HAP-1 (cell line): ENCODE measurements at places on chromosomes 5 and 9.

- DNase-seq, result peak; percentile 72
These were observed 47.0 kb upstream of the PLIN2 start for GRCh38 chr9:19174127-19174912.

- no peak for DNase-seq
These were observed 96.3 kb downstream of the UNC13B start for GRCh38 chr9:35257986-35258659.

GRCh38 chr5:82597437-82597836 lies 319.3 kb upstream of the RPS23 start:
- DNase-seq, result no peak

DNA sequence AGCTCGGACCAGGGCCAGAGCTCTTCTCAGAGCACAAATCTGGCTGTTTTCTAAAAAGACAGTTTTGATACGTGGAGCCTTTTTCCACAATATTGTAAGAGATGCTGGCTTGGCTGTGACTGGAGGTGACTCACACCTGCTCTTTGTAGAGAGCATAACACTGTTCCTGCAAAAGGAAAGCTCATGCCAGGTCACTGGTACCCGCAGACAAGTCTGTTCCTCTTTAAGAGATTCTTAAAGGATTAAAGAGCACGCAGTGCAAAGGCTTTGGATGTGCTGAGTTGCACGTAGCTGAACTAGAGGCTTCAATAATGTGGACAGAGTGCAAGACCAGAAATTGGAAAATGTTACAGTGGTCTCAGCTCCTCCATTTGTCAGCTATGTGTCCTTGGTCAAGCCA lies 19.0 kb downstream of the ACTL7B start:
- DNase-seq, result no peak

DNA sequence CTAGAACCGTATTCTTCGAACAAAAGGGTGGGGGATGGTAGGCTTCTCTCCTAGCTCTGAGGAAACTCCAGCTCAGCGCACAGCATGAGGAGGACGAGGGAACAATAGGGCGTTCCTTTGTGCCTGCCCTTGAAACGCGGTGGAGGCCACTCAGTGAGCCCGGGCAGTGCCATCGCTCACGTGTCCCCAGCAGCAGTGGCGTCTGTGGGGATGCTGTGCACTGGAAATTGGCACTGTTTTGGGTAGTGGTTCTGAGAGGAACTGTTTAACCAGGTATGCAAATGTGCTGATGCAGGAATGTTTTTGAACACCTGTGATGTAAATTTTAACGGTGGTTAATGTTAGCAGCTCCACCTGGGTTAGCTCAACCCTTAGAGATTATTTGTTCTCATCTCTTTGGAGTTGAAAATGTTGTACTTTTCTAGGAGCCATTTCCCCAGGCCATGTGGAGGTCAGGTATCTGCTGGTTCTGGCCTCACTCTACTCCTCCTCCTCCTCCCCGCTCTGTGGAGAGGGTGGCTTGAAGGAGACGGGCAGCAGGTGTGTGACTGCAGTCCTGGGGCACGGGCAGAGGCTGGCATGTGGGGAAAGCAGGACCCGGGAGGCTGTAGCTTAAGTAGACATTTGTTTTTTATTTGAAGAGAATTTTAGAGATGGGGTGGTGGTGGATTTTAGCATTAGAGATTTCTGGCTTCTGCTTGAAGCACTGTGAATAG lies 48.3 kb downstream of the EHMT1 start:
- DNase-seq, result peak; percentile 20

GRCh38 chr9:137106662-137107250 lies 7.8 kb downstream of the DPP7 start:
- no peak for DNase-seq

- peak; percentile 87 for DNase-seq
These were observed 100.1 kb downstream of the KCNIP1 start for GRCh38 chr5:170603578-170604565.

GRCh38 chr9:95336281-95336680 lies 18.8 kb upstream of the FANCC start:
- DNase-seq, result no peak

DNA sequence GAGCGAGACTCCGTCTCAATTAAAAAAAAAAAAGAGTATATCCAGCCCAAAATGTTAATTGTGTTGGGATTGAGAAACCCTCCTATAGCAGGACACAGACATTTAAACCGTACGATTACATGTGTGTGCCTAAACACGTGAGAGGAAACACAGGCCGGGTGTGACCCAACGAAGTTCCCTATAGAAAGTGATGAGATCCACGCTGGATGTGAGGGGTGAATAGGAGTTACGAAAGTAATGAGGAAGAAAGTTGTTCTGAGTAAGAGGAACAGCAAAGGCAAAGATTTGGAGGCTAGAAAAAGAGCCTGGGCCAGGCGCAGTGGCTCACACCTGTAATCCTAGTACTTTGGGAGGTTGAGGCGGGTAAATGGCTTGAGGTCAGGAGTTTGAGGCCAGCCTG lies 13.6 kb downstream of the NAIF1 start:
- DNase-seq, result no peak

- no peak for DNase-seq
These were observed 109.4 kb downstream of the MAT2B start for GRCh38 chr5:163614787-163615186.

DNA sequence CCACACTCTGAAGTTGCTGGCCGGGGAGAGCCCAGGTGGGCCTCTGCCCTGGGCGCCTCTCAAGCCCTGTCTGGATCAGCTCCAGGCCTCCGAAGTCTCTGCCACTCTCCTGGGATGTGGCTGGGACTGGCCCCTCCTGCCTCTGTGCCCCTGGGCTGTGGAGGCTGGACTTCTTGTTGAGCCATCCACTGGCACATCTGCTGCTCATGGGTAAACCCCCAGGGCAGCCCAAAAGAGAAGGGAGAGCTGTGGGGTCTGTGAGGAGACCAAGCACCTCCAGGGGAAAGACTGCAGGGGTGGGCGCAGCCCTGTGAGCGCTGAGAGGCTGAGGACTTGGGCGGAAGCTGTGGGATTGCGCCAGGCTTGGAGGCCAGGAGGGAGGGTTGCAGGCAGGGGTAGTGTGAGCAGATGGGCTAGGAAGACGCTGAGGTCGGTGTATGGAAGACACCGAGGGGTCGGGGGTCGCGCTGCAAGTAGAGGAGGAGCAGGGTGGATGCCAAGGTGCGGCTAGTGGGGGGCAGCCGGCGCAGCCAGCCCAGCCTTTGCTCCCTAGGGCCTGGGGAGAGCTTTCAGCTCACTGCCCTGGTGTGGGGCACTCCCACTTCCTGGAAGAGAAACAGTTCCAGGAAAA lies 118.1 kb downstream of the WNK2 start:
- no peak for DNase-seq

DNA sequence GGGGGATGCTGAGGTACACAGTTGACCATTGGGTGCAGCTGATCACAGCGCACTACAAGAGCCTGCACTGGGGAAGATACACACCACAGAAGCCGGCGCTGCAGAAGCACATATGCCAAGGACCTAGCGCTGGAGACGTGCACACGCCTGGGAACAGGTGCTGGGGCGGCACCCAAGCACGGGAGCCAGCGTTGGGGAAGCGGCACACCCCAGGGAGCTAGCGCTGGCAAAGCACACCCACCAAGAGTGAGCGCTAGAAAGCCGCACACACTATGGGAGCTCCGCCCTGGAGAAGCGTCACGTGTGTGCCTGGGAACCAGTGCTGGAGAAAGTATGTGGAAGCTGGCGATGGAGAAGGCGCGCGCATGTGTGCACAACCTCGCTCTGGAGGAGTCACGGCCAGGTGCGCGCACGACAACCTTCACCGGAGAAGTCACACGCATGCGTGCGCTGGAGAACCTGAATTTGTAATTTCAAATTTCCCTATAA lies 4.5 kb downstream of the FANCC start:
- DNase-seq, result no peak

DNA sequence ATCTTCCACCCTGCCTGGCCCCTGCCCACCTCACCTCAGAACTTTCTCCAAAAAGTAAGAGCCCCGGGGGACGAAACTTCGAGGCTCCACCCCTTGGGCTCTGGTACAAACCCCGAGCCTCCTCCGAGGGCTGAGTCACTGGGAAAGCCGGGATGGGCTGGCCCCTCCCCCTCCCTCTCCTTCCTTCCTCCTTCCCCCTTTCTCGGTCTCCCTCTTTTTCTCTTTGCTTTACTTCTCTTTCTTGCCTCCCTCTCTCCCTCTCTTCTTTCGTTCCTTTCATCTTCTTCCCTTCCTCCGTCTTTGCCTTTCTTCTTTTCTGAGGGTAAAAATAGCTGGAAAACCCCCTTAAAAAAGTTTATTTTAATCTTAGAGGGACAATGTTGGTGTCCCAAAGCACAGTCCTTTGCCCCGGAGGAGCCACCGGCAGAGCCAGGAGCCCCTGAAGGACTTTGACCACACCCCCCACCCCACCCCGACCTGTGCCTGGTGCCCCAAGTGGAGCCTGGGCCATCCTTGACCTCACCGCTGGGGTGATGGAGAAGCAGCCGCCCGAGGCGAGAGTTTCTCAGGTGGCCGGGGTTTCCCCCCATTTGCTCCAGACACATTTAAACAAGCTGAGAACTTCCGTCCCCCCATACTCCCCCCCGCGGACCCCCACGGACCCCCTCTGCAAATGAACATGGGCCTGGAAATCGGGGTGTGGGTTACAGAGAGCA lies 5.7 kb upstream of the NOTCH1 start:
- peak; percentile 69 for DNase-seq

GRCh38 chr5:1031306-1031959 lies 22.8 kb downstream of the NKD2 start:
- DNase-seq, result no peak

DNA sequence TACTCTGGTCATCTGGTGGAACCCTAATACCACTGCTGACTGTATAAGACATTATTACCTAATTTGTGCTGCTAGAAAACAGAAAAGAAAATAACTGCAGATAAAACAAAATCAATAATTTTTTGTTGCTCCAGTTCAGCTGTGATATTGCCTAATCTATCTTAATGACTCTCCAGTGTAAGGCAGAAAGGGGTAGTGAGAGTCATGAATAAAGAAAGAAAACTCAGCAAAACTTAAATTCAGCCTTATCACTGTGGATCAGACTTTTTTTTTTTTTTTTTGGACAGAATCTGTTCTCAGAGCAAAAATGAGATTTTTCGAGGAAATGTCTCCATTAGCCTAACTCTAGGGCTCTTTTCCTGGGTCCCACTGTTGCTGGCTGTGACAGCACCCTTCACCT lies 1.1 kb upstream of the DOCK2 start:
- DNase-seq, result no peak
